ENCODE measurements at places on chromosomes 4 and X.

DNA sequence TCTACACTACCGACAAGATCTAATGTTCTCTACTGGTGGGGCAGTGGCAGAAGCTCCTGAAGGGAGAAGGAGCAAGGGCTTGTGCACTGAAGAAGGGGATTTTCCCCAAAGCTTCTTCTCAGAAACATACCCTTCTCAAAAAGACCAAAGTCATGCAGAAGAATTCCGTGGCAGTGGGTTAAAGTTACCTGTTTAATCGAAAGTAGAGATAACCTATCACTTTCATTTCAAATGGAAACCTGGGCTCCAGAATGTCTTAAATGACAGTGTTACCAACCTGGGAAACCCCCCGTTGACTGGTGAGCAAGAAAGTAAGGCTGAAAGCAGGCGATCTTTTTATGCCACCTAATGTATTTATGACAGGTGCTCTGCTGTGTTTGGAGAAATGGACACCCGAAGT lies 92.5 kb upstream of the TEX13D start:
- no peak for DNase-seq

- no peak for DNase-seq
These were observed 123.2 kb downstream of the TRIML1 start for GRCh38 chr4:188262464-188262863.

GRCh38 chr4:168724686-168725411 lies 228.0 kb downstream of the PALLD start:
- DNase-seq = no peak

DNA sequence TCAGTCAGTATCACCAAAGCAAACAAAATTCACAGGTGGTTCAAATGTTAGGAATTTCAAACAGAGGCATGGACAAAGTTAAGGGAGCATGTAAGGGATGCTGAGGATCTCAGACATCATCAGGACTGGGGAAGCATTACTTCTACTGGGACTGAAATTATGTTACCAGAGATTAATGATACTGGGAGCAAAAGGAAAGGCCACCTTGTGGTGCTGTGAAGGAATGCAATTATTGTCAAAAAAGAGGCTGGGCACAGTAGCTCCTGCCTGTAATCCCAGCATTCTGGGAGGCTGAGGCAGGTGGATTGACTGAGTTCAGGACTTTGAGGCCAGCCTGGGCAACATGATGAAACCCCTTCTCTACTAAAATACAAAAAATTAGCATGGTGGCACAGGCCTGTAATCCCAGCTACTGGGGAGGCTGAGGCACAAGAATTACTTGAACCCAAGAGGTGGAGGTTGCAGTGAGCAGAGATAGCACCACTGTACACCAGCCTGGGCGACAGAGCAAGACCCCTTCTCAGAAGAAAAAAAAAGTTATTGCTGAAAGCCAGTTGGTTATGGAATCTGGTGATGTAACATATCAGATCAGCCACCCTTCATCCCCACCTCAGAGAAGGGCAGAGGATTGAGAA lies 954.3 kb downstream of the PCDH7 start:
- no peak for DNase-seq

DNA sequence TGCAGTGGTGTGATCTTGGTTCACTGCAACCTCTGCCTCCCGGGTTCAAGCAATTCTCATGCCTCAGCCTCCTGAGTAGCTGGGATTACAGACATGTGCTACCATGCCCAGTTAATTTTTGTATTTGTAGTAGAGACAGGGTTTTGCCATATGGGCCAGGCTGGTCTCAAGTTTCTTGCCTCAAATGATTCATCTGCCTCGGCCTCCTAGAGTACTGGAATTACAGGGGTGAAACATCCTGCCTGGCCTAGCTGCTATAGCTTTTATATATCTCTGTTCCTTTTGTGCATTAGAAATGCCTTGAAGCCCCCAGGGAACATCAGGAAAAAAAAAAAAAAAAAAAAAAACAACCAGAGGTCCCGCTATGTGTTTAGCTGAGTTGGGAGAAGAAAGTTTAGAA lies 34.8 kb downstream of the UBE2K start:
- no peak for DNase-seq

- no peak for DNase-seq
These were observed 119.2 kb upstream of the VCX3B start for GRCh38 chrX:8345473-8345872.
